ENCODE measurements at places on chromosomes 7 and 10. TPM values are rescaled to one million over a fixed set of nuclear protein-coding genes. Genes with fewer than 3 reads are reported as not detected.

DNA sequence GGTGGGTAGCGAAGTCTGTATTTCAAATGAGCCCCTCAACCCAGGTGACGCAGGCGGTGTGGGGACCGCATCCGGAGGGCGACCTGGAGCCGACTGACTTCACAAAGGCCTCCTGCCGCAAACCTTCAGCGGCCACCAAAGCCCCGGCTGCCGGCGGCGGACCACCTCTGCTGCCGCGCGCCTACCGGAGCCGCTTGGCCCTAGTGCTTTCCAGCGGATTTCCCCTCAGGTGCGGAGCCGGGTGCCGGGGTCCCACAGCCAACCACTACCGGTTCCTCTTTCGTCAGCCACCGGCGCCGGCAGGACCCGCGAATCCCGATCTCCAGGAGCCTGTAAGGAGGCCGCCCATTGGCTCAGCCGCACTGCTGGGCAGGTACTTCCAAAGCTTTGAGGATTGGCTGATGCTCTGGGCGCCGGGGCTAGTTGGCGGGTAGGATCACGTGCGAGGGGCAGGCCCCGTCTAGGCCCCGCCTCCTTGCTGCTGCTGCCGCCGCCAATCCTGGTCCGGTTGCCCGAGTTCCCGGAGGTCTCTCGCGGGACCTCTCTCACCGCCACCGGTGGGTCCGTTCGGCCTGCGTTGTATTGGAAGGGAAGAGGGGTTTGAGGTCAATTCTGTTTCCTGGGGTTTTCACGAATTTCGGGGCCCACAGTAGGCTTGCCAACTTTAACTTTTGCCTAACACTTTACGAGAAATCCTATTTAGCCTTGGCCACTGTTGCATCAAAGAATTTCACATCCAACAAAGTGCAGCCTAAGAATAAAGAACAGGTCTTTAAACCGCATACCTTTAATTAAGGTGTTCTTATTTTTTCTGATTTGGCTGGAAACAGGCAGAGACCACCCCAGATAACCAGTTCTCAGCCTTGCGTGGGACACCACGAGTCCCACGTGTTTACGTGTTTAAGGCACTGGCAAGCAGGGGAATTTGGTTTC, at the start of gene GSTO2:
GSTO2 (plus strand) TSS at position 472 of the 933 bp plus-strand sequence. CDS start 5,732 bp downstream, outside the sequence.
- peaks cover 11% of the 10 kb centered on the region for H3K4me1 ChIP-seq
- DNase-seq, result peak; percentile 99
- H3K4me3 ChIP-seq, result peak within 1 kb of the TSS; percentile 96
- peaks cover 34% of the 10 kb centered on the region for H3K36me3 ChIP-seq

DNA sequence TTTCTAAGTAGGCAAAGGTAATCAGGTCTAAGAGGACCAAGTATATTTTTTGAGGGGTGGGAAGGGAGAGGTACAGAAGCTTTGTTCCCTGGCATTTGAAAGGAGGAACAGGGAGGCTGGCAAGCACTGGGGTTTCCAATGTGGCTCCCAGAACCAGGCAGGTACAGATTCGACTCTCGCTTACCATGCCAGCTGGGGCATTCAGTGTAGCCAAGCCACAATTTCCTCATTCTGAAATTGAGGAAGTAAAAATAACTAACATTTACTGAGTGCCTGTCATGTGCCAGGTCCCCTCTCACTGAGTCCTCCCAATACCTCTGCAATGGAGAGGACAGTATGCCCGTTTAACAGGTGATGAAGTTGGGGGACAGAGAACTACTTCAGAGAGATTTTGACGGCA, 45.9 kb upstream of the BET1 start:
- peaks cover 41% of the 10 kb centered on the region for H3K4me1 ChIP-seq
- no peak overlapping the region for H3K4me3 ChIP-seq
- no peaks in the 10 kb centered on the region for H3K36me3 ChIP-seq
- no peaks in the 10 kb centered on the region for H3K27me3 ChIP-seq

Gene HNRNPH3
- total RNA-seq, result 223 TPM

Gene FAM221A
- total RNA-seq, result 24.9 TPM

Gene NEUROD6
- total RNA-seq, result not detected

Gene CDCA7L
- total RNA-seq, result 132 TPM

- H3K4me1 ChIP-seq, result no peaks in the 10 kb centered on the region
- H3K4me3 ChIP-seq, result no peak overlapping the region
- H3K27me3 ChIP-seq, result no peaks in the 10 kb centered on the region
- peaks cover 19% of the 10 kb centered on the region for H3K36me3 ChIP-seq
Observed at GRCh38 chr10:132675031-132675740, 110.8 kb downstream of the NKX6-2 start.

- H3K4me1 ChIP-seq, result no peaks in the 10 kb centered on the region
- H3K4me3 ChIP-seq, result no peak overlapping the region
- H3K27me3 ChIP-seq, result no peaks in the 10 kb centered on the region
- no peaks in the 10 kb centered on the region for H3K36me3 ChIP-seq
- no peak for DNase-seq
Observed at GRCh38 chr7:46848944-46849343, 733.0 kb downstream of the TNS3 start.

DNA sequence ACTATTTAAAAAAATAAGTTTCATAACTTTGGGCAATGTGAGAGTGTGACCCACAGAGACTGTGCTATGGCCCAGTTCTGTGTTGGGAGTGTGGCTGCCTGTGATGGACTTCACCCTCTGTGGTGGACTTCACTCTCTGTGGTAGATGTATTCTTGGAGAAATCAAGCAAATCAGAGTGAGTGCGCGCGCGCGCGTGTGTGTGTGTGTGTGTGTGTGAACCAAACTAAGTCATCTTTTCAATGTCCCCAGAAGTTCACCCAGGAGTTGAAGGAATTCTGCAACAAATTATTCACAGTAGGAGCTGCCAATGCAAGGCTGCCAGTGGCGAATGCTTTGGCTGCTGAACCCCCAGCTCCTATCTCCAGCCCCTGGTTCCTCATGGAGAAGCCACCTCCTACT, 184.5 kb downstream of the ADAM12 start:
- H3K4me1 ChIP-seq, result no peaks in the 10 kb centered on the region
- no peak for DNase-seq
- no peak overlapping the region for H3K27ac ChIP-seq

Gene LEP
- not detected for total RNA-seq

GRCh38 chr10:23013581-23014335, 81.6 kb upstream of the MSRB2 start:
- no peak for DNase-seq
- H3K27ac ChIP-seq, result no peak overlapping the region
- H3K27me3 ChIP-seq, result peaks cover 17% of the 10 kb centered on the region
- H3K4me3 ChIP-seq, result no peak overlapping the region
- 0 out of 2 replicates have a peak, but pooled peaks cover 2% of the 10 kb centered on the region for H3K36me3 ChIP-seq
- peaks cover 4% of the 10 kb centered on the region for H3K4me1 ChIP-seq

- no peak overlapping the region for H3K27ac ChIP-seq
- peaks cover 28% of the 10 kb centered on the region for H3K36me3 ChIP-seq
- H3K27me3 ChIP-seq, result peaks cover 5% of the 10 kb centered on the region
- no peak overlapping the region for H3K4me3 ChIP-seq
- peaks cover 53% of the 10 kb centered on the region for H3K4me1 ChIP-seq
Observed at GRCh38 chr10:44971434-44971833, 7.2 kb downstream of the DEPP1 start.

- peaks cover 8% of the 10 kb centered on the region for H3K4me1 ChIP-seq
- H3K36me3 ChIP-seq, result no peaks in the 10 kb centered on the region
- no peak for DNase-seq
- no peak overlapping the region for H3K4me3 ChIP-seq
Observed at GRCh38 chr10:49292565-49293207, 6.3 kb upstream of the C10orf71 start.

All from WTC11 (cell line).